ENCODE measurements at places on chromosomes 5 and 9.

GRCh38 chr5:138602371-138603000 is 27.3 kb upstream of the HSPA9 start:
- no peak for DNase-seq

- DNase-seq = no peak
Observed at GRCh38 chr9:136865768-136866103, 372 bp downstream of the EDF1 start.

GRCh38 chr5:38650946-38651345 is 94.5 kb upstream of the LIFR start:
- no peak for DNase-seq

GRCh38 chr5:177357146-177357458 is 622 bp upstream of the RGS14 start:
- no peak for DNase-seq

- DNase-seq = no peak
Observed at GRCh38 chr9:99008203-99008602, 64.5 kb downstream of the COL15A1 start.

GRCh38 chr5:160197341-160198144 is 31.8 kb upstream of the FABP6 start:
- DNase-seq = no peak

- peak; percentile 64 for DNase-seq
Observed at GRCh38 chr9:125126019-125126746, 17.1 kb downstream of the SCAI start.

DNA sequence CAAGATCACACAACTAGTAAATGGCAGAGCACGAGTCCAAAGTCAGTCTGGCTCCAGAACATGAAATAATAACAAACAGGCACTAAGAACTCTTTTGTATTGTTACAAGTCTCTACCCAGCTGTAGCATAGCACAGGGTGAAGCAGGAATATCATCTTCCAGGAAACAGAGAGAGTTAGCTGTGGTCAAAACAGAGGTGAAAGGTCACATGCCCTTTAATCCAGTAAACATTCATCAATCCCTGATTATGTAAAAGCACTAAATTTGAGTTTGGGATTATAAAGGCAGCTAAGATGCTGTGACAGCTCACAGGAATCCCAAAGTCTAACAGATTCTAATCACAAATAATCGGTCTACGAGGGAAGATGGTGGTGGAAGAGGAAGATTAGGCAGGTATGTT is 133.0 kb upstream of the ASTN2 start:
- no peak for DNase-seq

- DNase-seq = no peak
Observed at GRCh38 chr5:113755516-113755915, 242.0 kb downstream of the YTHDC2 start.

DNA sequence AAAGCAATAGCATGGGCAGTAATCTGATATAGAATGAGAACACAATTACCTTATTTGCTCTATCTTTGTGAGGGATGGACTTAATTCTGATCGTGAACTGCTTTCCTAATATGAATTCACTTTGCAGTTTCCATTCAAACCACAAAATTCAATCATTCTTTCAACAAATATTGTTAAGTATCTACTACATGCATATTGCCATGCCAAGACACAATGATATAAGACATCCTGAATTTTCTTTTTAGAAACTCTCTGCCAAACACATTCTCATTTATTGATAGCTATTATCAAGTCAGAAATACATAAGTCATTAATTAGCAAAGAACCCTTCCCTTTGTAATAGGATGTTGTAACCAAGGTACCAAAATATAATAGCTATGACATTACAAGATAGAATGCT is 121.6 kb upstream of the TARS1 start:
- no peak for DNase-seq

- DNase-seq = no peak
Observed at GRCh38 chr5:59744531-59744992, 149.0 kb downstream of the PDE4D start.

DNA sequence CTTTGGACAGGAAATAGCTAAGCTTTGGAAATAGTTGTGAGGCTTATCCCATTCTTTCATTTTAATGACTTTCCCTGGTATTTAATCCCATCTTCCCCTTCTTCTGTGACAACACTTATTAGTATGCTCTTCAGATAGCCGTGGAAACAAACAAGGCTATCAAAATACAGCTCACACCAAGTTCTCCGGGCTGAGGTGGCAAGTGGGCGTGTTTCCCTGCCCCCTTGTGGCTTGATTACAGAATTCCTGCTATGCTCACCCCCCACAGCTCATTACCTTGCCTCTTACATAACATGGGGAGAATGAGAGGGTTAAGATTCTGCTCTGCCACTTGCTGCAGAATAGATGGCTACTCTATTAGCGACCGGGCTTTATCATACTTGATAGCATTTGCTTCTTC is 437.1 kb upstream of the TLE4 start:
- peak; percentile 26 for DNase-seq

- no peak for DNase-seq
Observed at GRCh38 chr9:124139001-124139400, 118.7 kb upstream of the NEK6 start.

DNA sequence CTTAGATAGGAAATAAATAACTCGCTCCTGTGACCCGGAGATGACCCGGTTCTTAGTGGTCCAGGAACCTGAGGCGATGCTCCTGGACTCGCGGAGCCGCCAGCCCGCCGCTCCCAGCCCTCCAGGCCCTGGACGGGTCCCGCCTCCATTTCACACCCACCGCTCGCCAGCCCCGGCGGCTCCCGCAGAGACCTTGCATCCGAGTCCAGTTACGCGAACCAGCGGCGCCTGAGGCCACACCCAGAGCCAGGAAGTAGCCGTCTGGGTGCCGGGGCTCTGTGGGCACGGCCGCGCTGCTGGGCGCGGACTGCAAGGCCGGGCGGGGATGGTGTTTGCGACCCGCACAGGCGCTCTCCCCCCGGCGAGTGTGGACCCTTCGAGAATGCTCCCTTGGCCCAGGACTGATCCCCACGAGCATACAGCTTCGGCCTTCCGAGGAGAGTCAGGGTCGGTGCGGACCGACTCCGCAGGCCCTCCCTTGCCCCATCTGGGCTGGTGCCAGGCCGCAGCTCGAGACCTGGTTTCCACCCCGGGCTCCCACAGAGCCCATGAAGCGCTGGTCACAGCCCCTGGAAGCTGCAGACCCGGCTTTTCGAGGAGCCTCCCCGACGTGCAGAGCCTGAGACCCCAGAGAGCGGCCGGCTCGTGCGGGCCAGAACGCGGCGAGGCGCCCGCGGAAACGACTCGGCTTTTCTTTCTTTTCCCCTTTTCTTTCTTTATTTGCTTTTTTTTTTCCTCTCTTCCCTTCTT is 5.2 kb upstream of the BARX1 start:
- DNase-seq = no peak

GRCh38 chr5:23613566-23613965 is 106.2 kb downstream of the PRDM9 start:
- no peak for DNase-seq

GRCh38 chr9:79353856-79354520 is 217.8 kb upstream of the TLE4 start:
- DNase-seq = no peak

DNA sequence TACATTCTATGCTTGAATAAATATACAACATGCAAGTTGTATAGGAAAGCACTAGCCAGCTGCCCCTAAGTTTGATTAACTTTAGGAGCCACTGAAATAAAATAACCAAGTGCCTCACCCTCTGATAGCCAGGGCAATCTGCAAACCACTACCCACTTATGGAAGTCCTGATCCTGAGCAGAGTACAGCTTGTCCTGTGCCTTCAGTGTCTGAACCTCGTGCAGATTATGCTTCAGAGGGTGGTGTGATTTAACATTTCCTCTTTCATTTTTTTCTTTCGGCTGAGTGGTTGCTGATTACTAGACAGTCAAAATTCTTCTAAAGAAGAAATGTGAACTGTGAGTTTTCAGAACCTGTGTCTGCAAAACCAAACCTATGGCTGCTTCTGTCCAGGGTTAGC is 327.7 kb downstream of the PIK3R1 start:
- peak; percentile 3 for DNase-seq

- DNase-seq = no peak
Observed at GRCh38 chr5:142876817-142877216, 106.6 kb downstream of the ARHGAP26 start.

DNA sequence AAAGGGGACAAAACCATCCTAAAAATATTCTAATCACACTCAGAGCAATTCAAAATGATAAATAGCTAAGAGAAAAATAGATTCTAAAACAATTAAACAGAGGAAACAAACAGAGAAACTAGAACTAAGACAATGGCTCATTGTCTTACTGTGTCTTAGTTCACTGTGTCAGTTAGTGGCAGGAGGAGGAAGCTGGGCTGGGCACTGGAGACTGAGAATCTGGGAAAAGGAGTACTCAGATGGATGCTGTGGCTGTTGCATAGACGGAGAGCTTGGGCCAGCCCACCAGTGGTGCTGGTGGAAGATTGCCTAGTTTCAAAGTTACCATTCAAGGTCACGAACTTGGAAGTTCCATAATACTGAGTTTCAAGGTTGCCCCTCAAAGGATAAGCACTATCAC is 94.7 kb upstream of the IFNK start:
- no peak for DNase-seq

- peak; percentile 79 for DNase-seq
Observed at GRCh38 chr5:117454716-117455212, 880.1 kb upstream of the SEMA6A start.

GRCh38 chr5:143251190-143251589 is 152.3 kb downstream of the NR3C1 start:
- DNase-seq = no peak

DNA sequence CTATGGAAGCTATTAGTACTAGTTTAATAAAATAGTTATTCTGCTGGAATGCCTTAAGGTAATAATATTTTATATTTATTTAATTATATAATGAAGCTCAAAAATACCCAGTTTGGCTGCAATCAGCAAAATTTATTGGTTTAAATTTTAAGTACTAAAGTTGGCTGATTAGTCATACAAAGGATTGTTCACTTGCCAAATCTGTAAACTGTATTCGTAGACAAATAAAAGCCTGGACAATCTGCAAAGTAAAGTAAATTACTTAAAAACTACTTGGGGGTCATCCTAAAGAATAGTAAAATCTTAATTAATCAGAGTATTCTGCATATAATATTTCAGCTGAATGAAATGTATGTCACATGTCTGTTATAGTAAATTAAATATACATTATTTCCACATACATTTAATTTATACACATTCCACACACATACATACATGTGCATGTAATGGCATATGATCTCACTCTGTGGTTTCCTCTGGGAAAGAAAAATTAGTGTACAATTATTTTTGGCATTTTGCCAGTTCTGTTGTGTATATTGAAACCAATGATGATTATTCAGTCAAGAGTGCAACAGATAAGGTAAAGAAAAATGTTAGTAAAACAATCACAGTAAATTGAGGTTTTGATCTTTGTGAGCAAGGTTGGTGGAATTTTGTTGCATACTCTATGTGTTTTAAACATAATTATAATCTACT is 455.9 kb downstream of the CDH9 start:
- DNase-seq = no peak

- DNase-seq = no peak
Observed at GRCh38 chr5:78959767-78960166, 25.3 kb downstream of the ARSB start.

GRCh38 chr5:135591277-135591676 is 12.5 kb upstream of the CXCL14 start:
- DNase-seq = no peak

GRCh38 chr5:111530298-111530740 is 18.0 kb upstream of the STARD4 start:
- DNase-seq = peak; percentile 41

DNA sequence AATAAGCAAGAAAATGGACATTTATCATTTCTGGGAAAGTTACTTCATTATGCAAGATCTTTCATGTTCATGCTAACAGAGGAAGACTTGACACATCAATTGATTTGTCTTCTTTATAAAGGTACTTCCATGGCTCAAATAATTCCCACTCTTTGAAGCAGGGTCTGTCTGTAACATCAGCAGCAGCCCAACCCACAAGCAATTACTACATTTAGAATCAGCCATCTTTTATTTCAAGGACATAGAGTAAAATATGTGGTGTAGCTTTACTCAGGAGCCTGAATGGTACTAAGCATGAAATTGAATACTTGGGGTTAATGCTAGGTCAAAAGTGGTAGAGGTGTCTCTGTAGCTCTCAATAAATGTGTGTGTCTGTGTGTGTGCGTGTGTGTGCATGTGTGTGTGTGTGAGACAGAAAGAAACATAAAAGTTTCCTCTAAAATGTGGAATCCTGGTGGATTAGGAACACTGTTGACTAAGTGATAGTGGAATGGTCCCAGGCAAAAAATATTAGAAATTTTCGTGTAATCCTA is 581.1 kb downstream of the CAAP1 start:
- DNase-seq = no peak

DNA sequence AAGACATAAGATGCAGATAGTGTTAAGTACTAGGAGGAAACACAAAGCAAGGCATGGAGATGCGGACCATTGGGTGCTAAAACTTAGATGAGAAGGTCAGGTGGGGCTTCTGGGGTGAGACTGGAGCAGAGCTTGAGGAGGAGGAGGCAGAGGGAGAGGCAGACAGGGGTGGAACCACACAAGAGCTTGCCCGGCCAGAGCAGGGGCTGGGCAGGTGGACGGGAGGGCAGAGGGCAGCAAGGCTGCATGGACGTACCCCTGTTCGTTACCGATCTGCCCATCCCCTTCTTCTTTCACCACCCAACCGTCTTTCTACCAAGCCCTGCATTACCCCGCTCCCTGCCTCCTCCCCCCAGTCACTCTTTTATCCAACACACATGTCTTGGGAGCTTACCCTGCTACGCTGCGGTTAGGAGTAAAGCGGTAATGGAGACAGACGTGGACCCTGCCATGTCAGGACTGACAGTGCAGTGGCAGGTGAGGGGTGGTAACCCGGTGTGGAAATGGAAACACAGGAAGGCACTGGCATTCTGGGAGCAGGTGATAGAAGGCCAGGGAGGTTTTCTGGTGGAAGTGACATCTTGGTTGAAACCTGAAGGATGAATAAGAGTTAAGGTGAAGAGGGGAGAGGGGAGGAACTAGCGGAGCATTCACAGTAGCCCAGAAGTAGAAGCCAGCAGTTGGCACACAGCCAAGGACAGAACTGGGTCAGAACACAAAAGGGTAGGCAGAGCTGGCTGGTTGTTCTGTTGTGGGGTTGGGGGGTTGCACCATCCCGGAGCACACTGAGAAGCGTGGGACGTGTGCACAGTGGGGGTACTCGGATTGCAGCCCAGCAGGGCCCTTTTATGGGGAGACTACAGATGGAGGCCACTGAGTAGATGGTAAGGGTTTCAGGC is 167.2 kb downstream of the CACNA1B start:
- no peak for DNase-seq

- DNase-seq = no peak
Observed at GRCh38 chr5:139742173-139742903, 53.3 kb upstream of the PSD2 start.

Measured in NAMALWA (cell line).